ENCODE measurements at places on chromosomes 12 and 14.

DNA sequence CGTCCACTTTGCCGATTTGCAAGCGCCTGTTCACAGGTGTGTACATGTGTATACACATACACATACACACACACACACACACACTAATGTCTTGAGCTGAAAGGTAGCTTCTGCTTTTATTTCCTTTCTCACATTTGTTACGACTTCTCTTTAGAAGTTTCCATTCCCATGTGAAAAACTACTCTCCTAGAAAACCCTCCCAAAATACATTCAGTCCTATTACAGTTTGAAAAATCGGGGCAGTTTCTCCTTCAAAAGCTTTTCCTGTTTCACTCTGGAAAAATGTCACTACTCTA lies 3.9 kb downstream of the BLTP3B start:
- DNase-seq = no peak

- DNase-seq = no peak
Measured at GRCh38 chr14:68253878-68254528, 434.4 kb downstream of the RAD51B start.

- no peak for DNase-seq
Measured at GRCh38 chr12:12902036-12902435, 10.7 kb downstream of the GPRC5A start.

GRCh38 chr14:89227496-89227836 lies 189.6 kb downstream of the FOXN3 start:
- DNase-seq = no peak

GRCh38 chr14:71202881-71203280 lies 295.6 kb downstream of the PCNX1 start:
- no peak for DNase-seq

DNA sequence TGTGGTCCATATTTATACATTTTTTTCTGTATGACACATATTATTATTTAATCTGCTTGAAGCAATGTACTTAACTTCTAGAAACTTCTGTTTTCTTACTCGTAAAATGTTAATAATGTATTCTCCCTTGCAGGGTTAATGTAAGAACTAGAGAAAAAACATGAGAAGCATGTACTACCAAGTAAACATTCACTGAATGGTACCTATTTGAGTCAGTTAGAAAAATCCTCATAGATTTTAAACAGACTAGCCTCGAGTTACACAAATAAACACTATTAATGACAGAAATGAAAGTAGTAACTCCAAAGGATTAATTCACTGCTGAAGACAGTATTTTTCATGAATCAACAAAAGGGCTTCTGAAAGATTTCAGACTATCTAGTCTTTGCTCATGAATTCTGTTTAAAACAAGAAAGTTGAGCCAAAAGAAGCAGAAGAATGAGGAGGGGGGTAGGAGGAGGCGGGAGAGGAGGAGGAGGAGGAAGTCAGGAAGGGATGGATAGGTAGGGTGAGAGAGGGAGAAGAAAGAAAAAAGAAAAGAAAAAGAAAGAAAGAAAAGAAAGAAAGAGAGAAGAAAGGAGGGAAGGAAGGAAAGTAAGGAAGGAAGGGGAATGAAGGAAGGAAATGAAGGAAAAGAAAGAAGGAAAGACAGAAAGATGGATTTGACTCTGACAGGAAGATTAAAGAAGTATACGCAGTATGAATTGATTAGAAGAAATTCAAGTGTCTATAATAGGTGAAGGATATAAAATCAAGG lies 68.2 kb upstream of the CCDC91 start:
- DNase-seq = no peak

DNA sequence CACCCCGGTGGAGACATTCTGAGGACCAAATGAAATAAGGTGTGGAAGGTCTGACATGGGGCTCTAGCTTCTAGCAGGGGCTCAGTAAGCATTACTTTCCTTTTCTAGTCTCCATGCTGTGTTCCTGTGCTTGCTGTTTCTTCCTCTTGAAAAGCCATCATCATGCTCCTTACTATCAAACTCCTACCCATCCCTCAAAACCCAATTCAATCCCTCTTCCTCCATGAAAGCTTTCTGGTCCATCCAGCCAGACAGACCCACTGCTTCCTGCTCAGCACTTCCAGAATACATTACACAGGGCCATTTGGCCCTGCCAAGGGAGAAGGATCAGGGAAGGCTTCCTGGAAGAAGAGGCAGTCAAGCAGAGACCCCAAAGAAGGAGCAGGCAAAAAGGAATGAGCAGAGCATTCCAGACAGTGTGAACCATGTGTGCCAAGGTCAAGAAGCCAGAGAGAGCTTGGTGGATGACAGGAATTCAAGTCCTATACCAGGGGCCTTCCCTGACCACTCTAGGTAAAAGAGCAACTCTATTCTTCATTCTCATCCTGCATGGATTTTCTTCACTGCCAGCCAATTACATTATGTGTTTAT lies 59.5 kb downstream of the NUAK1 start:
- no peak for DNase-seq

DNA sequence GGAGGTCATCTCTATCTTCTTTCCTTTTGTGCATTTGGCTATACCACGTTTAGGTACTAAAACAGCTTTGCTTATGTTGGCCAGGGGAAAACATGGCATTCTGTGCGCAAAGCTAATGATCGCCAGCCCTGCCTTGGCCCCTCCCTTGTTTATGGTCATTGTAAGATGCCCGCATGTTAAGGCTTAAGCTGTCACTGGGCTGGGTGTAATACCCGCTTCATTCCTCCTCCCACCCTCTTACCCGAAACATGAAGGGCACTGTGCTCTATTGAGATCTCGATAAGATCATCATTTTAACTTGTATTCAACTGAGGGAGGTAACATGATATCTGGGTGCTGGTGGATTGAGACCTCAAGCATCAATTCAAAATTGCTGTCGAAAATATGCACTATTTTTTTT lies 34.7 kb downstream of the BRI3BP start:
- DNase-seq = no peak

GRCh38 chr14:96212140-96212539 lies 7.5 kb downstream of the BDKRB2 start:
- DNase-seq = no peak

- no peak for DNase-seq
Measured at GRCh38 chr12:42010257-42010656, 134.4 kb downstream of the GXYLT1 start.

Data from NCI-H774 (cell line).